Pulmonary artery endothelial cell (primary cell): ENCODE measurements at places on chromosomes 11 and 22. TPM values are rescaled to one million over a fixed set of nuclear protein-coding genes. Genes with fewer than 3 reads are reported as not detected.

GRCh38 chr11:72280037-72280436 is 36.1 kb upstream of the PHOX2A start:
- no peak for DNase-seq

- DNase-seq = no peak
These were observed 25.3 kb downstream of the CEP295 start for GRCh38 chr11:93686812-93687211.

DNA sequence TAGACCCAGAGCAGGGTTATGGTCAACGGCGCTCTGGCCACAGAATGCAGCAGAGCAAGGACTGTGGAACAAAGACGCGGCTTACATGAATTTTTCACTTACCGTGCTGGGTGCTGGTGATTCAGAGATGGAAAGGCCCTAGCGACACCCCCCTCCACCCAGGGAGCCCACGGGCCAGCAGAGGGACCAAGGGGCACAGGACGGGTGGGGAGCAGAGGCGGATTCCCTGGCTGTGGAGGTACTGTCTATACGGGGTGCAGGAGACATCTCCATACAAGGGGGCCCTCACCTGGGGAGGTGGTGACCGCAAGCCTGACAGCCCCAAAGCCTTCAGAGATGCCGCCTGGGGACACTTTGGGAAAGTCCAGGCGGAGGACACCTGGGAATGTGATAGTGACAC is 1.1 kb upstream of the SEPTIN5 start:
- no peak for DNase-seq

The UPB1 gene
- 0.32 and 0.40 TPM in 2 replicates for total RNA-seq

The MMP8 gene
- not detected in 2 replicates for total RNA-seq

The IGSF9B gene
- under 0.01 and 0.07 TPM in 2 replicates for total RNA-seq
